RCC 7860 (cell line): ENCODE measurements at places on chromosomes 2 and 18.
A peak's percentile ranks its signal among the peaks of the same experiment; 100 is the strongest.

DNA sequence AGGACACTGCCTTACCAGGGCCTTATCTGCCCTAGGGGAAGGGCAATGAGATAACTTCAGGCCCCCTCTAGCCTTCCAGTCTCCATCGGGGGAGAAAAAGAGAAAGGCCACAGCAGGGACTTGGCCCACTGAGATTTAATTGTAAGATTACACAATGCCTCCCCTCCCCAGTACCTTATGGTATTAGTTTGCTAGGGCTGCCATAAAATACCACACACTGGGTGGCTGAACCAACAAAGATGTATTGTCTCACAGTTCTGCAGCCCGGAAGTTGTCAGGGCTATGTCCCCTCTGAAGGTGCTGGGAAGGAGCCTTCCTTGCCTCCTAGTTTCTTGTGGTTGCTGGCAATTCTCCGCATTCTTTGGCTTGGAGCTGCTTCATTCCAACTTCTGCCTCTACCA, 34.8 kb upstream of the SPATA3 start:
- no peak for DNase-seq

GRCh38 chr2:234333168-234334130, 163.4 kb downstream of the ARL4C start:
- DNase-seq: no peak

DNA sequence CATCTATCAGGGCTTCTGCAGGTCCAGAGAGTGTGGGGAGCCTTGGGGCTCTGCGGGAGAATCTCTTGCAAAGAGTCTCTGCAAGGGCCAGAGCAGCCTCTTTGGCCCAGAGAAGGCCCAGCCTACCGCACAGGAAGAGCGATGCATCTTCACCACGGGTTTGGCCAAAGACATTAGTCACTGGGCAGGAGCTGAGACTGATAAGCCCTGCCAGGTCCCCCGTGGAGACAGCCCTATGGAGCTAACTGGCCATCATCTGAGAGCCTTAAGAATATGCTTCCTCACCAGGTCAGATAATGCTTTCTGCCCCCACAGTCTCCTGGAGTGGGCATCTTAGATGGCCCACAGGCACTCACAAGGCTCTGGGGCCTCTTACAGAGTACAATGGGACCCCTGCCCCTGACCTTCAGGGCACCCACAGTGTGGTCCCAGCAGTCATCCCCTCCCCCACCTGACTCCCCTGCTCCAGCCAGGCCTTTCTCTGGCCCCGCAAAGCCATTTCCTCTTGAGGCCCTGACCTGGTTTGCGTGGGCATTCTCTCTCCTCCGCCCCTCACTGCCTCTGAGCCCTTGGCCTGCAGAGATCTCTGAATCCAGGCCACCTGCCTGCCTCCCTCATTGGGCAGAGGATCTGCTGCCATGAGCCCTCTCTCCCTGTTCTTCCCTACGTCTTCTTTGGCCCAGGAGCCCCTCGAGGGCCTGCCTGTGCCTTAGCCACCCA, 31.9 kb upstream of the MAPRE3 start:
- DNase-seq: no peak

GRCh38 chr2:229431327-229431954, 160.4 kb upstream of the PID1 start:
- DNase-seq: peak; percentile 53

DNA sequence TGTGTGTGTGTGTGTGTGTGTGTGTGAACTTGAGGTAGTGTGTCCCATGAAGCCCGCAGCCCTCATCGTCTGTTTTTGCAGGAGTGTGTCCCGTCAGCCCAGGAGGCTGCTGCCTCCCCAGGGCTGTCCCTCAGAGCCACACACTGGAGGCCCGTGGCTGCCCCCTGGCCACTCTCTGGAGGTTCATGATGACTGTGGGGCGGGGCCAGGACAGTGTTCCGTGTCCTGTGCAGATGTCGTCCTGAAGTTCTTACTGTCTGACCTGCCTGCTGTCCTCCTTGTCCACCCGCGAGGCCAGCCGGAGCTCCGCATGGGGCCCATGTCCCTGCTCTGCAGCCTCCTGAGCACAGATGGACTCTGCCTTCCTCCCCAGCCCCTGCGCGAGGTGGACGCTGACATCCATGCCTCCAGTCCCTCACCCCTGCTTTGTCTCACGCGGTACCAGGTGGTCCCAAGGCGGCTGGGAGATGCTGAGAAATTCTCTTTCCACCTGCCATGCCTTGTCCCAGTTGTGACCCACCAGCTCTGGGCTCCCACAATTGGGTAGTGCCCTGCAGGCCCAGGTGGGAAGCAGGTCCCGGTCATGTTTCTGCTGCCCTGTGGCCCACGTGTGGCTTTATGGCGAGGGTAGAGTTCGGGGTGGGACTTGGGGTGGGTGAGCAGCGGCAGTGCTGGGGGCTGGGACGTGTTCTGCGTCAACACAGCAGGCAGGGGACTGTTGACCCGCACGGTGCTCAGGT, 92.8 kb downstream of the NFATC1 start:
- no peak for DNase-seq

DNA sequence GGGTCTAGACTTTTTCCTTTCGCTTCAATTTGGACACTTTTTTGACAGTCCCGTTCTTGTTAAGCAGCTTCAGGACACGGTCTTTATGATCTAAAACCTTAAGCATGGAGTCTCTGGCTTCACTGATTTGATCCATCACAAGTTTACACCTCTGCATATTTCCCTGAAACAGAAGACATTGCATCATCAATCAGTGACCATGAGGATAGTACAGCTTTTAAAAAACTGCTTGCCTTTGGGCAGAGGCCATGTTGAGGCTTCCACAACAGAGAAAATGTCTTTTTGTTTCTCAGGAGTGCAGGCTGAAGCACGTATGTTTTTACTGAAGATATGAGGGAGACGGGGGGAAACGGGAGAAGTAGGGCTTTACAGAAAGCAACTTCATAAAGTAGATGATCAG, 56.2 kb upstream of the AMMECR1L start:
- DNase-seq: no peak

DNA sequence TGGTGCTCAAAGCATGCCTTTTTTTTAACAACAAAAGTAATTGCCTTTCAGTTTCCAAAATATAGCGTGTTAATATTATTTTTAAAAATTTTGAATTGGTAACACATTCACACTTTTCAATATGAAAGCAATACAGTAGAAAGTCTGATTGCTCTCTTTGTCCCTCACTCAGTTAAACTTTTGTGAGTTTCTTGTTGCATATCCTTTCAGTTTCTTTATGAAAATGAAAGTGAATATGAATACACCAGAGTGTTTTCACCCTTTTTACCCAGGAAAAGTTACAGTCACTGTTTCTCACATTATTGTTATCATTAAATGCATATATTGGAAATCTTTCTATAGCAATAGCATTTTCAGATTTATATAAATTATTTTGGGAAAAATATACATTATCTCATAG, 377.4 kb upstream of the CRIM1 start:
- no peak for DNase-seq

GRCh38 chr2:109174626-109175349, 45.8 kb downstream of the SH3RF3 start:
- no peak for DNase-seq

DNA sequence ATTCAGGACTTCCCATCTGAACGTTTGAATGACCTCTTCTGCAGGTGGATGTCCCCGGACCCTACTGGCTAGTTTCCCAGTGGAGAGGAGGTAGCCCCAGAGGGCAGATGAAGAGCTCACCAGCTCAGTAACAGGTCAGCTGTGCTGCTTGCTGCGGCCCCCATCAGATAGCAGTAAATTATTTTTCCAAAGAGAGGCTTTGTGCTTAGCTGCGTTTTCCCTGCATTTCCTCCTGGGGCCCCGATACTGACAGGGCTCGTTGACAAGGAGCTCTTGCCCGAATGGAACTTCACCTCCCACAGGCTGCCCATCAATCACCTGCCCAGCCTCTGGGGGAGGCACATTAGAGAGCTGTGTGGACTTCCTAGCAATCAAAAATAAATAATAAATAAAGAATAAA, 185.8 kb downstream of the DOK6 start:
- no peak for DNase-seq

DNA sequence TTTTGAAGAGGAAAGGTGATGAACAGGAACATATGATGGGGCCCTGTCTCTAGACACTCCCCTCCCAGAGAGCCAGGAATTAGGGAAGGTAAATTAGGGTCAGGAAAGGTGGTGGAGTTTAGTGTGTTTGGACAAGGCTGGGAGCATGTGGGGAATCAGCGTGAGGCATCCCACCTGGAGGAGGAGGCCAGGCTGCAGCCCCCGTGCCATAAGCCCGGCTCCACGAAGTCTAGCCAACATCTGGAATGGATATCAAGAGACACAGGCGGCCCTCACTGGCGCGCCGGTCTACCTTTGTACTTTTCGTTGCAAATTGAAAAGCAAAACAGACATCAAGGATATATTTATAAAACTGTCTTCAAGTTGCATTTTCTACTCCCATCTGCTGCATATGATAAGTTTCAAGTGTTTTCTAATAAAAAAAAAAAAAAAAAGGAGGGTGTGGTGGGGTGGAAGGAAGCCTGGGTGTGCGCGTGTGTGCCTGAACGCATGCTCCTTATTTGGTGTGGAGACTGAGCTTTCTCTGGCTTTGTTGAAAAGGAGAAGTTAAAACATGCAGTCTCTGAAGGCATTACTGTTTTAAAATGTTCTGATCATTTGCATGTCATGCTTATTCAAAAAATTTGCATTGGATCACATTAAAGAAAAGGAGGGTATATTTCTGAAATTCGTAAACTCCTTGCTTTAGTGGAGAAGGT, 546.7 kb upstream of the ID2 start:
- DNase-seq: no peak

GRCh38 chr2:129742415-129743180, 236.9 kb upstream of the RAB6C start:
- DNase-seq: no peak

DNA sequence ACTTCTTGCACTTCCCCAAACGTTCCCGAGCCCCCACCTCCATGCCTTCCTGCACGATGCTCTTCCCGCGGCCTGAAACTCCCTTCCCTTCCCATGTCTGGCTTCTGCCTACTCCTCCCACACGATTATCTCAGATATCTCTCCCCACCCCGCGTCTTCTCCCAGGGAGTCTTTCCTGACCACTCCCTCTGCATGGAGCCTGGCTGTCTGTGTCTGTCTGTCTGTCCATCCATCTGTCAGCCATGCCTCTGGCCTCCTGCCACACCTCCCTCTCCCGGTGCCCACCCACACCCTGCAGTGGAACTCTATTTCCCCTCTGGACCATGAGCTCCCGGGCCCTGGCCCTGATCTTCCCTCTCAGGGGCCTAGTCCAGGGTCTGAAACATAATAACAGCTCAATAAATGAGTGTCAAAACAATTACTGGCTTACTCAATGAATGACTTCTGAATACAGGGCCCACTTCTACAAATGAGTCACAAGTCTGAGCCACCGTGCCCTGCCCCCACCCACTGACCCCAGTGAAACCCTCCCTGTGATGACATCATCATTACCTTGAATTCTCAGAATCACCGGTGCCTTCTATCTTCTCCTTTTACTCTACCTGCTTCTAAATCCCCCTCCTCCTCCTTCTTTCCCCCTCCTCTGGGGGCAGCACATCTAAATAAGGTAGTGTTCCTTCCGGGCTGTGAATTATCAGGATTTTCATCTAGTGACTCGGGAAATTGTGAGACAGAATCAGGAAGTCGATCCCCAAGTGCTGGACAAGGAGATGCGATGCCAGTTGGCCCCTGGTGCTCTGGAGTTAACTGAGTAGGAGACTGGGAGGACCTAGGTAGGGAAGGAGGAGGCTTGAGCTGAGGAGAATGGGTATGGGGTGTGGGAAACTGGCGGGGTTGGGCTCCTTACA, 46.1 kb upstream of the PLB1 start:
- peak; percentile 91 for DNase-seq

GRCh38 chr2:237725661-237726060, 72.9 kb upstream of the RBM44 start:
- no peak for DNase-seq

DNA sequence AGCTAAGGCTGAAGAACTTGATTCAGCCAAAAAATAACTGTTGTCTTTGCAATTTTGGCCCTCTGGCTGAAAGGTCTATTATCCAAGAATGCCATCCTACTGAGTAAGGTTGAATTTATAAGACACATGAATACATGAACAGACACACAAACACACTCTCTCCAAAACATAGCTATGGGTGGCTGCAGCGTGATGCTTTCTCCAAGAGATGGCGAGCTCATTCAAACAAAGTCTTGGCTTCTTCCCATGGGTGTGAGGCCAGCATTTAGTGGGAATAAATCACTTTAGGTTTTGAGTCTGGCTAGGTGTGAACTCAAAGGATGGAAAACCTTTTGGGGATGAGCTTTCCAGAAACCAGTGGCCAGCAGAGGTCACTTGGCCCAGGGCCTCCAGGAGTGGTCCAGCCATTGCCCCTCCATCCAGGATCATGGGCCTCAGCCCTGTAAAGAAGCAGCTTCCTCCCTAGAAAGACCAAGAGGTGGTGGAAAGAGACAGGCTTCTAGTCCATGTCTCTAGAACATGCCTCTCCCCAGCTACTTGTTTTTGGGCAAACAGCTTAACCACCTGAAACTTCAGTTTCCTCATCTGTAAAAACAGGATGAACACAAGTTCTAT, 11.0 kb upstream of the OSR1 start:
- no peak for DNase-seq

- DNase-seq: no peak
Observed at GRCh38 chr18:6004119-6004518, 108.8 kb upstream of the TMEM200C start.

- no peak for DNase-seq
Observed at GRCh38 chr2:236162882-236163470, 5.2 kb downstream of the GBX2 start.

- no peak for DNase-seq
Observed at GRCh38 chr2:341017-341542, 53.2 kb upstream of the ALKAL2 start.

GRCh38 chr2:198055716-198056115, 251.3 kb downstream of the PLCL1 start:
- DNase-seq: no peak

DNA sequence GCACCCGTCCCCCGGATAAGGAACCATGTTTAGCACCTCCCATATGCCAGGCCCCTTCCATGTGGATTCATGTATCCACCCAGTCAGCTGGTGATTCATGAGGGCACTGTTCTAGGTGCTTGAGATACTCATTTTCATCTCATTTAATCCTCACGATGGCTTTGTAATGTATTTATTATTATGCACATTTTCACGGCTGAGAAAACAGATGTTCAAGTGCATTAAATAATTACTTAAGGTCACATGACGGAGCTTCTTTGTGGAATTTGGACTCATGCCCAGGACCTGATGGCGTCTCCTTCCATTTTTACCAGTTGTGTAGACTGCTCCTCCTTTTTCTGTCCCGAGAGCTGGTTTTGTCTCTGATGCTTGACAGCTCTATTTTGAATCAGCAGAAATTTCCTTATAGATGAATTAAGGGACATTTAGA, 72.2 kb upstream of the RBM44 start:
- no peak for DNase-seq

- no peak for DNase-seq
Observed at GRCh38 chr2:44946372-44947027, 5.0 kb downstream of the SIX3 start.

- DNase-seq: no peak
Observed at GRCh38 chr2:120968307-120969015, 232.8 kb downstream of the GLI2 start.

- no peak for DNase-seq
Observed at GRCh38 chr2:173213181-173213580, 137.5 kb downstream of the MAP3K20 start.
